Bronchial smooth muscle cell (primary cell): ENCODE measurements at places on chromosomes 7 and 10. TPM values are rescaled to one million over a fixed set of nuclear protein-coding genes. Genes with fewer than 3 reads are reported as not detected.

Gene PRKRIP1
- 9.7 and 14.5 TPM in 2 replicates for total RNA-seq

Gene CACNB2
- total RNA-seq = 1.2 and 1.3 TPM in 2 replicates

Gene PWWP2B
- total RNA-seq = 6.5 and 9.6 TPM in 2 replicates

Gene GPR22
- not detected in 2 replicates for total RNA-seq

Gene BLNK
- total RNA-seq = 0.09 and 0.16 TPM in 2 replicates

Gene ABCB1
- total RNA-seq = 3.8 and 24.0 TPM in 2 replicates

Gene PIK3AP1
- total RNA-seq = 0.16 and 0.52 TPM in 2 replicates

Gene CYP2E1
- 0.47 and 0.52 TPM in 2 replicates for total RNA-seq

Gene TAS2R41
- total RNA-seq = not detected in 2 replicates
